Upper lobe of left lung (tissue), 6 donors: ENCODE measurements at places on chromosomes 4 and X. TPM values are rescaled to one million over a fixed set of nuclear protein-coding genes. Genes with fewer than 3 reads are reported as not detected.

The PLK4 gene
- total RNA-seq: 4.7 TPM

The ANKRD37 gene
- total RNA-seq: 11.5 TPM

The DAPP1 gene
- 11.5 TPM for total RNA-seq

The NSUN7 gene
- 47.1 TPM for total RNA-seq

The RPL36A gene
- 207 TPM for total RNA-seq

The RHOXF1 gene
- total RNA-seq: 0.47 TPM

DNA sequence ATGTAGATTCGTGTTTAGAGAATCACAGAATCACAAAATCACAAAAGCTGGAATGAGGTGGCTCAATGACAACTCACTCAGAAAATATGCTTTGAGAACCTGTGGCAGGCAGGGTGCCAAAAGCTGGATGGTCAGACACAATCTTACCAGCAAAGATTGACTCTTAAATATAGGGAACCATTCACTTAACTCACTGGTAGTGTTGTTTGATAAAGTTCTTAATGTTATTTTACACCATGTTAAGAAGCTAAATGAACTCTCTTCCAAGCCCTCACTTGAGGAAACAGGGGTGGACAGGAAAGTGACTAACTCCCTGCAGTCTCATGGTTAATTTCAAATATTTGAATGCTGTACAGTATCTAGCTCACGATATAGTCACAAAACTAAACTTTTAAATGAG, 5.7 kb upstream of the SCOC start:
- DNase-seq: no peak

DNA sequence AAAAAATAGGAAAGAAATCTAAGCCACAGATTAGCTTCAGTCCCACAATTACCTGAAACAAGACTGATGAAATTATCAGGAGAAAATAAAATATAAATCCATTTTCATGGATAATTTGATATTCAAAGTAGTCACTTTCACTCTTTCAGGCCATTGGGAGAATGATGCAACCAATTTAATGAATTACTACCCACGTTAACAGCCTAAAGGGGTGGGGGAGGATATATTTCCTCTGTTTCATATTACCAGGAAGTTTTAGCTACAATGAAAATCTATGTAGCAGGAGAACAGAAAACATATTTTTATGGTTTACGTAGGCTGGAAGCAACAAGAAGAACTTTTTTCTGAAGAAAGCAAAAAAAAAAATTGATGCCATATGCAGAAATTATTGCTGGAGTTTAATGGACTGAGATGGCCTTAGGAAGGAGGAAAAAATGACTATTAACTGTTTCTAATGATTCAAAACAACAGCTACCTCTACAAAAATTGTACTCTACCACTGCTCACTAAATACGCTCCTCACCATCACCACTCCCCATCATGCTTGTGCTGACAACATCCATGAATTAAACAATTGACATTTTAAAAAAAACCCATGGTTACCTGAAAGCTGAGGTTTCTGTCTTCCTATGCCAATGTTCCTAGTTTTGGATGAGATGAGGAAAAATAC, 100.9 kb downstream of the CXXC4 start:
- DNase-seq: no peak

- no peak for DNase-seq
Observed at GRCh38 chrX:123906557-123907316, 46.9 kb downstream of the XIAP start.

DNA sequence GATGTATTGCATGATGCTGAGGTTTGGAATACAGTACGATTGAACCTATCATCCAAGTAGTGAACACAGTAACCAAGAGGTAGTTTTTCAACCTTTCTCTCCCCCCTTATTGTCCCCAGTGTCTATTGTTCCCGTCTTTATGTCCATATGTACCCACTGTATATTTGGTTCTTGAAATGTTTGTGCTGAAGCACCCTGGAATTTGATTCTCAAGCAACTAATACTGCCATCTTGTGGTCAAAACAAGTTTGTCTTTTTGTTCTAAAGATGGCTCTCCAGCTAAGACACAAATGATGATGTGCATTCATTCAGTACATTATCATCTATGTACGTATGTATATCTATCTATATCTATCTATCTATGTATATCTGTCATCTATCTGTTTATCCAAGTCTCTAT, 33.5 kb upstream of the DCX start:
- no peak for DNase-seq

- no peak for DNase-seq
Observed at GRCh38 chrX:120732461-120732860, 102.6 kb upstream of the C1GALT1C1 start.

DNA sequence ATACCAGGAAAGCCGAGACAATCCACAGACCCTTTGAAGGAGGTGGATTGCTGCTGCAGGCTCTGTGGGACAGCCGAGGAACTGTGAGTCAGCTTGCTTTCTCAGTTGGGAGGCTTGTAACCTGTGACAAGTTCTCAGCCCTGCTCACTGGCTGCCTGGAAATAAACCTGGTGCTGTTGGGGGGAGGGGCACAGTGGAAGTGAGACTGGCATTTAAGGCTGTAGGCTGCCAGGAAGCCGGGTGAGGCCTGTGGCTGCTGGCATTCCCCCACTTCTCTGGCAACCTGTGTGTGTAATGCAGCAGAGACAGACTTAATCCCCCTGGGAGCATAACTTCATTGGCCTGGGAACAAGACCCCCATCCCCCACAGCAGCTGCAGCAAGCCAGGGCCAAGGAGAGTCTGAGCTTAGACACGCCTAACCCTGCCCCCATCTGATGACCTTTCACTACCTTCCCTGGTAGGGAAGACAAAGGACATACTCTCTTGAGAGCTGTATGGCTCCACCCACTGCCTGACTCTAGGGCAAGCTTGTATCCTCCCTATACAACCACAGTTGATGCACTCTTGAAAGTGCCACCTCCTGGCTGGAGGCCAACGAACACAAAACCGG, 64.1 kb downstream of the ALPK1 start:
- DNase-seq: no peak

DNA sequence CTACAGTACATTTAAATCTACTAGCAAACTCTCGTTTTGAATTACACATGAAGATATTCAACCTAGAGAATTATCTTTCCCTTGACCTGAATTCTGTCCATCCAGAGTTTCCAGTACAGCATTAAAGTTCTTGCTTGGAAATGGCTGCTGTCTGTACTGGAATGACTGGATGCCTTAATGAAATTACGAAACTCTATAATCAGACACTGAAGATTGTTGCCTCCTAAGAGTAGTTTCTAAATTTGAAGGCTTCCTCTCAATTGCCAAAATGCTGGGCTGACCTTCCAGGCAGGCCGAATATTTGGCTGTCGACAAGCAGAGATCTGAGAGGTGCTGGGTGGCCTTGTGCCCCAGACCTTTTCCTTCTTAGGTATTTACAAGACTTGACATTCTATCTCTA, 215.1 kb upstream of the GPC4 start:
- DNase-seq: no peak

DNA sequence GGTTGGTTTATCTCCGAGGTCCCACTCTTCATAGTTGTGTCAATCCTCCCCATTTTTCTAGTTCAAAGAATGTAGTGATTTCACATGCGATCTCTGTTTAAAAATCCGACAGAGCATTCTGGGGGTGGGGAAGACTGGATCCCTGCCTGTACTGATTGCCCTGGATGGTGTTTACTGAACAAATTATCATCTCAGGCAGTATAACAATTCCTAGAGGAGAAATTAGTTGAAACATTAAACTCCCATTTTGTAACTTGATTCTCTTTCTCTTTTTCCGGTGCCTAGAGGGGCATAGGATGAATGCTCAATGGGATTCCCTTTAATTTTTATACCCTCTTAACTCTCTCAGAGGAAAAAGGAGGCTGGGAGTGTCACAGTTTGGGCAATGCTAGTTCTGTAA, 10.0 kb upstream of the CWH43 start:
- DNase-seq: no peak

- DNase-seq: no peak
Observed at GRCh38 chr4:151276787-151277562, at the start of gene PRSS48. Gene PRSS48 (plus strand): TSS chr4:151277161. CDS start chr4:151277173, 12 bp downstream.

- DNase-seq: no peak
Observed at GRCh38 chr4:74990276-74990875, 57.5 kb downstream of the PARM1 start.

- DNase-seq: peak; percentile 44
Observed at GRCh38 chrX:151973851-151974335, 583 bp downstream of the GABRE start.

DNA sequence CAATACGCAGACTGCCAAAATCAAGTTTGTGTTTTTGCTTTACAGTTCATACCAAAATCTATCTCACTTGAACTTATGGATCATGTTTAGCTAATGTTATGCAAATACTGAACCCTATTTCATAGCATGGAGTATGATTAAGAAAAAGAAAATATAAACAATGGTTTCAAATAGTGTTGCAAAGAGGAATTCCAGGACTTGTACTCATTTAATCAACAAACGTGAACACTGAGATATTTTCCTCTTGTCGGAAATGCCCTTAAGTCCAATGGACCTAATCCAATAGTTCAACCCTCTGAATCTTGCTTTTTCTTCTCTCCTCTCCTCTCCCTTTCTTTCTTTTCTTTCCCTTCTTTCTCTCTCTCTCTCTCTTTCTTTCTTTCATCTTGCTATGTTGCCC, 30.8 kb downstream of the RASL11B start:
- DNase-seq: no peak
